GM03348 (cell line): ENCODE measurements at places on chromosomes 12 and 14.

DNA sequence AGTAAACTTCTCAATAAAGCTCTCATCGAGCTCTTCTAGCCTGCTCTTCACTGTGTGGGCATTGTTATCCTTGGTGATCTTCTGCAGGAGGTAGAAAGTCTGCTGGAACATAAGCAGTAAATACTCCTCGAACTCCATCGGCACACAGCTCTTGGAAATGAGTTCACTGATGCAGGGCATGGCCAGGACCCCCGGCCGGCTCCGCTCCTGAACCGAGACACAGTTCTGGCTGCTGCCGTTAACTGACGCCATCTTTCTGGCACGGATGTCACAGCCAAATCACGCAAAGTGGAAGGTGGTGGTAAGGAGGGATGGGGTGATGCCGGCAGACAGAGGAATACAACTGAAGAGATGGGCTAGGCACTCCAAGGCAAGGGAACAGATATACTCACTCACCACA, 23.7 kb upstream of the EDDM3A start:
- no peak for DNase-seq

GRCh38 chr14:88621100-88621499, 58.3 kb downstream of the ZC3H14 start:
- DNase-seq: no peak

DNA sequence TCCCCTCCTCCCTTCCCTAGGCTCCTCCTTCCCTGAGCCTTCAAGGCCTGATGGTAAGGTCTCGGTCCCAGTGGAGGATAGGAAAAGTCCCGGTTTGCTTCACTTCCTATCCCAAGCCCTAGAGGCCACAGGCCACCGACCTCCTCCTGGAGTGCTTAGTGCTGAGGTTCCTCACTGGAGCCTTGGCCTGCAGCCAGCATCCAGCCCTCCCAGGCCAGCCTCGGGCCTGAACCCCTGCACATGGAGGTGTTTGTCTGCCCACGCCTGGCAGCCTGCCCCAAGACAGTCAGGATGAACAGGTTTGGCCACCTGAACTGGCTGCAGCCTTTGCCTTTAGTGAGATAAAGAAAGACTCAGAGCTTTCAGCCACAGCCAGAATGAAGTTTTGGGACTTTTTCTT, 15.8 kb upstream of the KRT7 start:
- no peak for DNase-seq

GRCh38 chr12:22396735-22397134, 62.2 kb upstream of the ST8SIA1 start:
- no peak for DNase-seq
